Adipocyte (in vitro differentiated cells): ENCODE measurements at places on chromosomes 7 and 10.
A peak's percentile ranks its signal among the peaks of the same experiment; 100 is the strongest.

DNA sequence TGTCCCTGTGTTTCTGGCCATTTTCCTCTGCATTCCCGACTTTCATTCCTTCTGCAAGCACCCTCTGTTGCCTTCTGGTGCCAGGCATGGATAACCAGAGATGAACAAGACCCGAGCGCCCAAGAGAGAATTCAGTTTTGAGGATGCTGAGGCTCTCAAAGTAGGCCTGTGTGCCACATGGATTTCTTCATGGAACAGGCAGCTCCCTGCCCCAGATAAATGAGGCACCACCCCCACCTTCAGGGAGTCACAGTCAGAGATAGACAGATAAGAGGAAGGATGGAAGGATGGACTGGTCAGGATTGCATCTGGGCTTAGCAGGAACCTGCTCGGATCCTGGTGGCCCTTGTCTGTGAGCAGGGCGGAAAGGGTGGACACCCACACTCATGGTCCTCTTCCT is 49.4 kb downstream of the ADCYAP1R1 start:
- DNase-seq = no peak

GRCh38 chr7:56105508-56105907 is 768 bp downstream of the CHCHD2 start:
- peak; percentile 80 for DNase-seq

GRCh38 chr10:50624413-50624865 is 683 bp upstream of the SGMS1 start:
- DNase-seq = peak; percentile 99

GRCh38 chr10:122461367-122461728 is at the start of gene HTRA1:
Gene HTRA1 (plus strand): TSS chr10:122461553. CDS start chr10:122461653, 100 bp downstream.
- DNase-seq = peak; percentile 91

DNA sequence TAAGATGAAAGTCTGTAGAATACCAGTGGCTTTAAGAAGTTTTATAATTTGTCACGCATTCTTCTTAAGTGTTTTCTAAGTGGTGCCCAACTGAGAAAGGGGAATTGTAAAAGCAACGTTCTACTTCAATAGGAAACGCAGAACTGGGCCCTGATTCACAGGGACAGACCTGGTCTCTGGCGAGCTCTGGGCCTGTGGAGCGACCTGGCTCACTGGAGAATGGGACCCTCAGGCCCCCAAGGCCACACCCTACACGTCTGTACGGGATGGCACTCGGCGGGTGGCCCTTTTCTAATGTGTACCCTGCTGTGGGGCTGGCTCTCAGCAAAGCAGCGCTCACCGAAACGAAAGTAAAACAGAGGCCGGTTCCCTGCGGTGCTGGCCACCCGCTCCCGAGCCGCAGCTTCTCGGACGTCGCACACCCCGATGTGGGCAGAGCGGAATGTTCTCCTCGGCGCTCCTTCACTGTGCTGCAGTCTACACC is 205.0 kb downstream of the DIP2C start:
- peak; percentile 88 for DNase-seq

DNA sequence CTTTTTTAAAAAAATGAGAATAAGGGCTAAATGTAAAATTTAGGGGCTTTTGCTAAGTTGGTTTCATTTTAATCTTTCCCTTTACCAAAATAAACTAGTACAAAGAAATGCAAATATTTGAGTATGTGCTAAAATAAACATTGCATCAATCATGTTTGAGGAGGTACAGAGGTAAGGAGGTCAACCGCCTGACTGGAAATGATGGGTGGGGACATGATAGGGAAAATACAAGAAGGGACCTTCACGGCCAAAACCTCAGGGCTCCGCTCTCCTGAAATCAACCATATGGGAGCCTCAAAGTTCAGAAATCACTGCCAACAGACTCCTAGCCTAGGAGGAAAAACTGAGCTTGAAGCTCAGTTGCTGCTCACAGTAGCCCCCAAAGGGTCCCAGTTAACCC is 207.6 kb downstream of the AHR start:
- DNase-seq = no peak

DNA sequence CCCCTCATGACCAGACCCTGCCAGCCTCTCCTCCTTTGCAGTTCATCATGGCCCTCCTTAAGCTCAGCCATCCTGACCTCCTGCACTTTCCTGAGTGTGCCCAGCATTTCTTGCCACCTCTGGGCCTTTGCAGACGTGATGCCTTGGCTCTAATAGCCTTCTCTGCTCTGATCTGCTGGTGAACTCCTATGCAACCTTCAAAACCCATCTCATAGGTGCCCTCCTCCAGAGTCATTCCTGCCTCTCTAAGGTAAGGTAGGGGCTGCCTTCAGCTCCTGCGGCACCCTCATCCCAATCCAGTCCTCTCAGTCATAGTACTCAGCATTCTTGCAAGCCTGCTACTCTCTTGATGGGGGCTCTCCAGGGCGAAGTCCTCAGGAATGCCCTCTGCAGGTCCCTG is 19.3 kb upstream of the ELN start:
- no peak for DNase-seq

DNA sequence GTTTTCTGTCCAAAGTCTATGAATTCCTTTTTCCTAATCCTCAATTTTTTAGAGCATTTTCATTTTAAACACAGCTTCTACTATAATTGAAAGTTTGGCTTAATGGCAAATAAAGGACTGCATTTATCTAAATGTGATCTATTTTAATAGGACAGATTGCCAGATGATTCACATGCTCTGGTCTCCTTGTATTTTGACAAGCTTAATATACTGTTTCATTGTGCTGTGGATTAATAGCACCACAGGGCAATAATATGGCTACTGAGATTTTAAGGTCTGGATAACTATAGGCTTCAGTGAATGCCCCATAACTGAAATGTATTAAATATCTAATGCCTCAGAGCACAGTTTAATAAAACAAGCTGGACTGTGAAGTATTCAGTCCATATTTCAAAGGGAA is 1362.8 kb downstream of the XPNPEP1 start:
- DNase-seq = no peak
